ENCODE measurements at places on chromosomes 16 and 17. TPM values are rescaled to one million over a fixed set of nuclear protein-coding genes. Genes with fewer than 3 reads are reported as not detected.
A peak's percentile ranks its signal among the peaks of the same experiment; 100 is the strongest.

GRCh38 chr17:27581016-27581415, 50.0 kb upstream of the LGALS9 start:
- H3K27ac ChIP-seq = no peak overlapping the region
- H3K27me3 ChIP-seq = no peaks in the 10 kb centered on the region
- no peak for DNase-seq
- H3K4me1 ChIP-seq = peaks cover 33% of the 10 kb centered on the region
- H3K4me3 ChIP-seq = no peak overlapping the region
- H3K36me3 ChIP-seq = peaks cover 4% of the 10 kb centered on the region

- H3K4me1 ChIP-seq = no peaks in the 10 kb centered on the region
- peaks cover 4% of the 10 kb centered on the region for H3K27me3 ChIP-seq
- no peak for DNase-seq
Observed at GRCh38 chr17:33779234-33779591, 475.9 kb upstream of the CCL2 start.

DNA sequence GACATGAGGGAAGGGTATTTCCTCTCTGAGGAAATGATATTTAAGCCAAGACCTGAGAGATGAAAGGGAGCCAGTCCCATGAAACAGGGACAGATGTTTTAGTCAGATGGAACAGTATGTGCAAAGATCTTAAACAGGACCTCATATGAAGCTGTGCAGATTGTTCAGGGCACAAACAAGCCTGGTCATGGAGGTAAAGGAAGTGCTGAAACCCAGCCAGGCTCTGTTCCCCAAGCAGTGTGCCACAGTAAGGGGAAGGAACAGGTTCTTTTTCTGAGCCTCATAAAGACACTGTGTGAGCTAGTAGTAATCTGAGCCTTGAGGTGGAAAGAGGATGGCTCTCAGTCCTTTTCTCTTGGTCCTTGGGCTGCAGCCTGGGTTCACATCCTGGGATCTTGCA, 159.9 kb downstream of the ANKFN1 start:
- no peaks in the 10 kb centered on the region for H3K27me3 ChIP-seq
- H3K4me3 ChIP-seq = no peak overlapping the region
- H3K36me3 ChIP-seq = no peaks in the 10 kb centered on the region
- peaks cover 52% of the 10 kb centered on the region for H3K4me1 ChIP-seq
- no peak overlapping the region for H3K27ac ChIP-seq

Gene CBX2
- total RNA-seq = 16.7 TPM

- peak; percentile 33 for DNase-seq
- H3K36me3 ChIP-seq = no peaks in the 10 kb centered on the region
- no peaks in the 10 kb centered on the region for H3K27me3 ChIP-seq
- peaks cover 5% of the 10 kb centered on the region for H3K4me1 ChIP-seq
- H3K27ac ChIP-seq = no peak overlapping the region
Observed at GRCh38 chr17:1577182-1577581, 14.6 kb upstream of the PITPNA start.

DNA sequence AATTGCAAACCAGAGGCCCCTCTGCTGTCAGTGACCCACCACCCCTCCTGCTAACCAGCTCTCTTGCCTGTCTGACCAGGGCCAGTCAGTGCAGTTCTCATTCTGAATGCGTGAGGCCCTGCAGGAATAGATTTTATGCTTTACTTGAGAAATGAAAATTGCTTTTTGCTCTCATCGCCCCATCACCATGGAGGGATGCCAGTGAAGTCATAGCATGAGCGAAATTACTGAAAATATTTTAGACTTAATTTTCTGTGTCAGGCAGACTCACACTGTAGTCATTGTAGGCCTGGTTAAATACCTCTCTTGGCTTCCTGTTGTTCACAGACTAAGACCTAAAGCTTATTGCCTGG, 490.5 kb upstream of the CDH5 start:
- H3K27ac ChIP-seq = no peak overlapping the region
- no peaks in the 10 kb centered on the region for H3K36me3 ChIP-seq
- no peaks in the 10 kb centered on the region for H3K4me1 ChIP-seq
- H3K27me3 ChIP-seq = no peaks in the 10 kb centered on the region

DNA sequence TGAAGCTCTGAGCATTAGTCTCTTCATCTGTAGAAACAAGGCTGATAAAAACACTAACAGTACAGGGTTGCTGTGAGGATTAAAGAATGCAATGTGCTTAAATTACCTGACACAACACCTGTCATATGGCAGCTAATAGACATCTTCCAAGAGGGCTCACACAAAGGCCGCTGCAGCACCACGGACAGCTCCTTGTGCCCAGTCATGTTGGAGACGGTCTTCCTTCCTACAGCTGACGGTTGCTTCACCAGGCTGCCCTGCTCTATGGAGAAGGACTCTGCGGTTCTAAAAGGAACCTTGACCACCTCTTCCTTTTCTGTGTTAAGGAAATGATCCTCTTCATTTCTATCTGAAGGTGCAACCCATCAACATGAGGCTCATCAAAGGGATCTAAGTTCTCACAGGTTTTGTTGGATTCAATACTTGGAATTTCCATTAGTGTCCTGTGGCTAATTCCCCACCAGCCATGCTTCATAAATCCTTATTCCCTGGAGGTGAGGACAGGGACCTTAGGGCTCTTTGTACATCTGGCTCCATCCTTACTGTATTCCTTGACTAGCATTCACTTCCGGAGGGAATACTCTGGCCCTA, 138.9 kb upstream of the CES5A start:
- H3K36me3 ChIP-seq = no peaks in the 10 kb centered on the region
- no peak overlapping the region for H3K27ac ChIP-seq
- DNase-seq = peak; percentile 5
- H3K4me3 ChIP-seq = no peak overlapping the region

- H3K4me3 ChIP-seq = no peak overlapping the region
- no peak for DNase-seq
- H3K27me3 ChIP-seq = no peaks in the 10 kb centered on the region
- peaks cover 10% of the 10 kb centered on the region for H3K4me1 ChIP-seq
Observed at GRCh38 chr17:41512546-41513167, 6.0 kb downstream of the KRT15 start.

DNA sequence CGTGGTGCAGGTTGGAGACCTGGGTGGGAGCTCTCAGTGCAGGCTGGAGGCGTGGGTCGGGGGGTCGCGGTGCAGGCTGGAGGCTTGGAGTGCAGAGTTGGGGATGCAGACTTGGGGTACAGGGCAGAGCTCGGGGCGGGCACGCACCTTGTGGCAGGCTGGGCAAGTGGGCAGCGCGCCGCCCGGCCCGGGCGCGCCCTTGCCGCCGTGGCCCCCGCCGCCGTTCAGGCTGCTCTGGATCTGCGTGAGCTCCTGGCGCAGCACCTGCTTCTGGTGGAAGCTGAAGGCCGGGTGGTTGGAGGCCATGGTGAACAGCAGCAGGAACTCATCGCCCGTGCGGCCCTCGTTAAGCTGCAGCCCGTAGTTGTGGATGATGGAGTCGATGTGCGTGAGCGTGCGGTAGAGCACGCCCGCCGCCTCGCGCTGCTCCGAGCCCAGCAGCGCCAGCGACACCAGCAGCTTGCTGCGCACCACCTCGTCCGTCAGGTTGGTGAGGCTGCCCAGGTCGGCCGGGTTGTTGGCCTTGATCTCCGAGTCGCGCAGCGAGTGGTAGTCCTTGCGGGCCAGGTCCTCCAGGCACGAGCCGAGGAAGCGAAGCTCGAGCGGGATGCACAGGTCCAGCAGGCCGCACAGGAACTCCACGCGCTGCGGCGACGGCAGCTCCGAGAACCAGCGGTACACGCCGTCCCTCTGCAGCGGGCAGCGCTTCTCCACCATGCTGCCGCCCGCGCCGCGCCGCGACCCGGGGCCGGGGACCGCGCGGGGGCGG, 1.1 kb downstream of the ZCCHC14 start:
- peaks cover 12% of the 10 kb centered on the region for H3K36me3 ChIP-seq
- H3K4me1 ChIP-seq = peaks cover 34% of the 10 kb centered on the region
- H3K27me3 ChIP-seq = no peaks in the 10 kb centered on the region
- no peak for DNase-seq
- no peak overlapping the region for H3K27ac ChIP-seq

DNA sequence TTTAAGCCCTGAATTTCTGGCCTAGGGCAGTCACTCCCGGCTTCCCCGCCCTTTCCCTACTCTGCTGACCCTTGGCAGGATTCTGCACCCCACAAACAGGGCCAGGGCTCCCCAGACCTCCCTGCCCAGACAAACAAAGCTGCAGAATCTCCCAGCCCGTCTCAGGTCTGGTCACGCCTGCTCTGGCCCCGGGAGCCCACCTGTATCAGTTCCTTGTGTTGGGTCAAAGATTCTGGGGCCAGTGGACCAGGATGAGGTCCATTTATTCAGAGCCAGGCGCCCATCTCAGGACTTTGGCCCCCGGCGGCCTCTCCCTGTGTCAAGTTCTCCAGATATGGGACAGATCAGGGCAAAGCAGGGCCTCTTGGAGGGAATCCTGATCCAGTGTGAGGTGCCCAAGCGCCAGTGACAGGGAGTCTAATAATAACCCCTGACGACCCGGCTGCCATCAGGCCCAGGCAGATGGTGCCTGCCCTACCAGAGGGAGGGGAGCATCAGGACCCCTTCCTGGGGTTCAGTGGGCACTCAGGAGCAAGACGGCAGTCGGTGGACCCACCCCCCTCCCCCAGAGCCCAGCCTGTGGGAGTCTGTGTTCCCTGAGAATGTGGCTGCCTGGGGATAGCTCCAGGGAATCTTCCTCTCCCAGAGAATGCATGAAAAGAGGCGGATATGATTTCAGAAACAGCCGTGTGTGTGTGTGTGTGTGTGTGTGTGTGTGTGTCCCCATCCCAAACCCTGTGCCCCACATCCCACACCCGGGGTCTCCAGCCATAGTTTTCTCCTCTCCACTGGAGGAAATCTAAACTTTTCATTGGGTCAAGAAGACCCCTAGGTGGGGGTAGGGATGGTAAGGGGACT, 1.3 kb downstream of the TTYH2 start:
- peaks cover 22% of the 10 kb centered on the region for H3K27me3 ChIP-seq
- H3K4me1 ChIP-seq = peaks cover 22% of the 10 kb centered on the region
- peaks cover 26% of the 10 kb centered on the region for H3K36me3 ChIP-seq
- no peak overlapping the region for H3K27ac ChIP-seq
- H3K4me3 ChIP-seq = no peak overlapping the region
- DNase-seq = no peak
